ENCODE measurements at places on chromosomes 16 and 17.

GRCh38 chr16:17784073-17784472 is 313.3 kb upstream of the XYLT1 start:
- no peak for DNase-seq

- no peak for DNase-seq
These were observed 84.1 kb upstream of the CPHXL start for GRCh38 chr16:75810342-75810741.

- no peak for DNase-seq
These were observed 7.5 kb upstream of the RASD1 start for GRCh38 chr17:17503566-17504130.

GRCh38 chr16:1907226-1907860 is 10.9 kb downstream of the HS3ST6 start:
- no peak for DNase-seq

DNA sequence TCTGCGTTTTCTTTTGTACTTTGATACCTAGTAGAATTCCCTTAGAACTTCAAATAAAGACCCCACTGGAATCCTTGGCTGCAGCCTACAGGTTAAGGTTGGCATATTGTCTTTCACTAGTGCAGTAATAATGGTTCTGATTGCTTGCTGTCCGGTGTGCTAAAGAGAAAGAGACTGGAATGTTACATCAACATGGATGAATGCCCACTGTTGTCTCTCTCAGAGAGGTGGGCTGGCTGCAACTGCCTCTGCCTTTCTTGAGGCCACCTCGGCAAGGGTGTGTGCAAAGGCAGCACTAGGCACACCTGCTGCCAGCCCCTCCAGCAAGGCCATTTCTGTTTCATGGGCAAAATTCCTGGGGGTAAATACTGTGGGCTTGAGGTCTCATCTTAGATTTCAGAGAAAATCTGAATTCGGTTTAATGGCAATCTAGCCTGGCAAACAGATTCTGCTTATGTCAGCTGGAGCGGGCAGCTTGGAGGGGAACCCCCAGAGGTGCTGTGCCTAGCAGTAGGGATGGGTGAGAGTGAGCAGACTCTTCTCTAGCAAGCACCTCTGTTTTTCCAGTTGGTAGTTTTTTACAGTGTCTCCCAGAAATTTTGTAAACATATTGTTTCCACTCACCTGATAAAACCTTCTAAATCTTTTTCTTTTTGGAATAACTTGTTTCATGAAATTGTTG is 54.0 kb downstream of the MRTFB start:
- no peak for DNase-seq

DNA sequence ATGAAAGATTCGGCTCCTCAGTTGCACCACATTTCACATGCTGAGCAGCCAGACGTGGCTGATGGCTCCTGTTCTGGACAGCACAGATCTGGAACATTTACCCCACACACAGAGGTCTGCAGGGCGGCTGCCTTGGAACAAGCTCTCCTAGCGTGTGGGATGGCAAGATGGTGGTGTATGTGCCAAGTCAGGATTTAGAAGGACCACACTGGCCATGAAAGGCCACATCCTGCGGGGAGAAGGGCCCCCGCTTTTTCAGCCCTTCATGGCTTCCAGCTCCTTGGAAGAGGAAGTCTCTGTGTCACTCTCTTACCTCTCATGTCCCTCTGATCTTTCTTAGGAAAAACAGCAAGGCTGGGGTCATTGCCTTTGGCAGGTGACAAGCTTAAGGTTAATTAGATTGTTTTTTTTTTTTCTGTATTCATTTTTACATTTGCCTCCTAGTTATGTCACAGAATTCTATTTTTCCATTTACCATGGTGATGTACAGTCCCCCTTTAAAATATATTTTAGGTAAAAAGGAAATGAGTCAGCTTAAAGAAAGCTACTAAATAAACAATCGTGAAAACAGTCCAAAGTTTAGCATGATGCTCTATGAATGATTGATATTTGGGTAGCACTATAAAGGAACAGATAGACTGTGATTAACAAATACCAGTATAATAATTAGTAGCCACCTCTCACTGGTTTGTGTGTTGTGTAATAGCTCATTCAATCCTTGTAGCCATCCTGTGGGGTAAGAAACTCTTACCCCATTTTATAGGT is 396.6 kb downstream of the CPPED1 start:
- peak; percentile 37 for DNase-seq

DNA sequence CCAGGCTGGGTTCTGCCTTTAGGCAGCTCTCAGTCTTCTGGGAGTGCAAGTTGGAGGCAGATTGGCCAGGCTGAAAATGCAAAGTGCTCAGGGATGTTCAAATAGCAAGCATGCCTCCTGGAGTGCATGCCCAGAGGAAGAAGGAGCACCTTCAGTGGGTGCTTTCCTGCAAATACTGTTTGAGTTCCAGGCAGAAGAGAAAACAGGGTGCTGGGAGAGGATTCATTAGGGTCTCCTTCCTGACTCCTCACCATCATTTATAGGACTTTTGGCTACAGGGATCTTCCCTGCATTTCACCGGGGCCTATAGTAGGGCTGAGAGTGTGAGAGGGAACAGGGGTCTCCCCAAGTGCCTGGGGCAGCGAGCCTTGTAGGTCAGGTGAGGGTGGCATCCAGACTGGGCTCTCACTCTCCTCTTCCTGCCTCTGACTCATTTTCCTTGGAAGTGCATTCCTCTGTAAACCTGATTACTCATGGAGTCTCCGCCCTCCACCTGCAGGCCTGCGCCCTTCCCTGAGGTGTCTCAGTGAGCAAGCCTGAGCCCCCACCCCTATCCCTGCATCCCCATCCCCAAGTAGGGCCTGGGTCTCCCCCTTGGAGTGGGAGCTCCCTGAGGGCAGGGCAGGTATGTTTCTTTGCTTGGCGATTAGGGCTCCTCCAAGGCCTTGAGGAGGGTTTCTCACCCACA is 17.1 kb upstream of the TNS4 start:
- DNase-seq: no peak

GRCh38 chr16:9123871-9124270 is 32.4 kb downstream of the HAPSTR1 start:
- DNase-seq: no peak

DNA sequence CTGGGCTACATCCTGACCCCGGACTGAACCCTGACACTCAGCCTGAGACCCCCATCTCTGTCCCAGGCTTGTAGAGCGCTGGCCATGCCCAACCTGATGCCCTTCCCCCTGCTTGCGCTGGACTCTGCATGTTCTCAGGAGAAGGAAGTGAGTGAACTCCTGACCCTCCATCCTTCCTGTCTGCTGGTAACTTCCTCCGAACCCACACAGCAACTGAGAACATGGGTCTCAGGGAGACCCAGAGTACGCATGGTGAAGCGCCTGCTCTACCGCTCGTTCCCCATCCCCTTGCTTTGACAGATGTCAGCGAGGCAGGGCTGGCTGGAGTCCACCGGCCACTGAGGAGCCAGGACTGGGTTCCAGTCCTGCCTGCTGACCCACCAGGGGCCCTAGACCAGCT is 6.1 kb downstream of the CAMKK1 start:
- DNase-seq: no peak

DNA sequence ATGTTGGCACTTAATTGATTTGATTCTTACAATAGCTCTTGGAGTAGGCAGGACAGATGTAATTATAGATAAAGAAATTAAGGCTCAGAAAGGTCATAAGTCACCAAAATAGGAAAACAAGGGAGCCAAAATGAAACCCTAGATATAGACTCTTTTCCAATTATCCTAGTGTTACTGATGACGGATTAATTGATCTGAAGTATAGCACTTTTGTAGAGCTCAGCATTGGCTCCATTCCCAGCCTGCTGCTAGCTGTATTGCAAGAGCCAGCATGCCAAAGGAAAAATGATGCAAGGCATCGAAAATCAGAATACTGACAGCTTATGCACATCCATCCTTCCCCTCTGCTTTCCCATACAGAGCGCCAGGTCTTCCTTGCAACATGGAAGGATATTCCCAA is 21.6 kb upstream of the RASL10B start:
- no peak for DNase-seq

GRCh38 chr17:37488607-37489196 is 989 bp upstream of the DUSP14 start:
- DNase-seq: peak; percentile 54

- no peak for DNase-seq
These were observed 37.5 kb downstream of the SPECC1 start for GRCh38 chr17:20046629-20047028.

Data from GM13977 (cell line).